Activated CD4-positive, alpha-beta T cell treated with anti-CD3 and anti-CD28 coated beads for 1 hour (primary cell): ENCODE measurements at places on chromosomes 1 and 21.

DNA sequence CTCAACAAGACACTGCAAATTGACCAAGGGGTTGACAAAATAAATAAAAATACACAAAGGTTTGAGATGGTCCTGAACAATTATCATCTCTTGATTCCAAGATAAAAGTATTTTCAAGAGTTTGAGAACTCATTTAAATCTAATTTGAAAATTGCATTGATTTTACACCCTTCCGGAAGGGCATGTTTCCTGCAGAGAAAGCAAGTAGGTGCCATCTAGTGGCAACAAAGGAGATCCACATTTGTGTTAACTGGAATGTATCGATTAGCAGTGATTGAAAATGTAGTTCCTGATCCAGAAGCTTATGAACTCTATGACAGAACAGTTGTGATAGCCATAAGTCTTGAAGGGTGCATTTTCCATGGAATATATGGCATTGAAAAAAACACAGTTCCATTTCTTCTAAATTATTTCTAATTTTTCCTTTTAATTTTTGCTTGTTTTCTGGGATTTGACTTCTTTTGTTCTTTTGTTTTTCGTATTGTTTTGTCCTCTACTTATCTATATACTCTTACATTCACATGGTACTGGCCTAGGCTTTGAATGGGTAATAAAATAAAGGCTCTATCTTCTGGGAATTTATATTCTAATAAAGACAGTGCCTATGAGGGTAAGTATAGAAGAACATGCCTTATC is 143.7 kb downstream of the DNM3 start:
- DNase-seq = no peak

DNA sequence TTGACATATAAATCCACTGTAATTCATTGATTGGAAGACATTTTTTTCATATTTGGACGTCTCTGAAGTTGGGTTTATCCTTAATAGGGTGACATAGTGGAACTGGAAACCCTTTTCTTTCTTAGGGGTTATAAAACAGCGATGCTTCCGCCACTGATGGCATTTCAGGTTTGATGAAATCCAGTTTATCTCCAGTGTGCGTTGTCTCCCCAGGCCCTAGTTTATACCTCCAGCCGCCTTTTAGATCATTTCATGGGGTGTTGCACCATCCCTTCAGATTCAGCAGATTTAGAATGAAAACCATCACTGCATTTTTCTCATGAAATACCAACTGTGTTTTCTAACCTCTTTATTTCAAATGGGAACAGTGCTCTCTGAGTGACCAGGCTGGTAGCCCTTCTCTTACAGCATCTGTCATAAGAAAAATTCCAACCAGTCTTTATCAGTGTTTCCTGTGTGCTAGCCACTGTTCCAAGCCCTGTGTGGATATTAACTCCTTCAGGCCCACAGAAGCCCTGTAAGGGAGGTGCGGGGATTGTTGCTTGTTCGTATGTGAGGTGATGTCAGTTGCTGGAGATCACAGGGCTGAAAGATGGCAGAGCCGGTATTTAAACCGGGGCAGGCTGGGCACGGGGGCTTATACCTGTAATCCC is 19.0 kb downstream of the H6PD start:
- DNase-seq = no peak

DNA sequence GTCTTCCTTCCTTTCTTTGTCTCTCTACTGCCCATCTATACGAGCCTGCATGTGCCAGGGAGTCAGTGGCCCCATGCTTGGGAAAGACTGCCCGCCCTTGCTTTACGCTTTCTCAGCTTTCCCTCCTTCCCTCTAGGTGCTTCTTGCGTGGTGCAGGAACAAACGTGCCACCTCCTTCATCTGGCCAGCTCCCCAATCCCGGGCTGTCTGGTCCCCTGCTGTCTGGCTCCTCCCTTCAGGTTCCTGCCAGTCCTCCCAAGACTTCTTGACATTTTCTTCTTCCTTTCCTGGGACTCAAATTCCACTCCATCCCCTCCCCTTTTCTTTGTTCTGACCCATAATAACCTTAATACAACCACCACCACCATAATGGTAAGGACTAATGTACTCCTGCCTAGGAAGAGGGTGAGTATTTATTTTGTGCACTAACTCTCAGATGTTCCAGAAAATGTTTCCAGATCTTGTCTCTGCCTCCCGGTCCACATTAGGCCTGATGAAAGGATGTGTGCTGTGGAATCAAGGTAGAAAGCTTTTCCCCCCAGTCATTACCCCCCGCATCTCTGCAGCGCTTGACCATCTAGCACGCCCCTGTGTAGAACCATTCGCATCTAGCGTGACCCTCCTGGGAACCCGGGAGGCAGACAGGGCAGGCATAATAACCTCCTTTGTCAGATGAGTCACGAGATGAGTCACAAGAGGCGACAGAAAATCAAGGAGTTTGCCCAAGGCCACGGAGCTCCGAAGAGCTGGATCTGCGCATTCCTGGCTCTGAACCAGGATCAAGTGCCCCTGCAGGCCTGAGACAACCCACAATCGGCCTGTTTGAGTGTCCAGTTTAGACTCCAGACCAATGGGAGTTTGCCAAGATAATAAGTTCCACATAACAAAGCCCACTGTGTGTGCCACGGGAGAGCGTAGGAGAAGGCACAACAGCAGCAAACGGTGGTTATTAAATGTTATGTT is 60.1 kb upstream of the NEK2 start:
- DNase-seq = no peak

DNA sequence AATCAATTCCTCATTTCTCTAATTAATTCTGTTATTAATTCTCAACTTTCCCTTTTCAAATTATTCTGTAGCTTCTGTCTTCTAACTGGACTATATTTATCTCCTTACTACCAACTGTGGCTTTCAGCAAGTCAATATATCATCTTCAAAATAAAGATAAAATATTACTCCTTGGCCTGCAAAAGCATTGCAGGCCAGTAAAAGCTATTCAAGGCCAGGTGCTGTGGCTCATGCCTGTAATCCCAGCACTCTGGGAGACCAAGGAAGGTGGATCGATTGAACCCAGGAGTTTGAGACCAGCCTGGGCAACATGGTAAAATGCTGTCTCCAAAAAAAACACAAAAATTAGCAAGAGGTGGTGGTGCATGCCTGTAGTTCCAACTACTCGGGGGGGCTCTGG is 27.9 kb downstream of the USP48 start:
- DNase-seq = no peak

DNA sequence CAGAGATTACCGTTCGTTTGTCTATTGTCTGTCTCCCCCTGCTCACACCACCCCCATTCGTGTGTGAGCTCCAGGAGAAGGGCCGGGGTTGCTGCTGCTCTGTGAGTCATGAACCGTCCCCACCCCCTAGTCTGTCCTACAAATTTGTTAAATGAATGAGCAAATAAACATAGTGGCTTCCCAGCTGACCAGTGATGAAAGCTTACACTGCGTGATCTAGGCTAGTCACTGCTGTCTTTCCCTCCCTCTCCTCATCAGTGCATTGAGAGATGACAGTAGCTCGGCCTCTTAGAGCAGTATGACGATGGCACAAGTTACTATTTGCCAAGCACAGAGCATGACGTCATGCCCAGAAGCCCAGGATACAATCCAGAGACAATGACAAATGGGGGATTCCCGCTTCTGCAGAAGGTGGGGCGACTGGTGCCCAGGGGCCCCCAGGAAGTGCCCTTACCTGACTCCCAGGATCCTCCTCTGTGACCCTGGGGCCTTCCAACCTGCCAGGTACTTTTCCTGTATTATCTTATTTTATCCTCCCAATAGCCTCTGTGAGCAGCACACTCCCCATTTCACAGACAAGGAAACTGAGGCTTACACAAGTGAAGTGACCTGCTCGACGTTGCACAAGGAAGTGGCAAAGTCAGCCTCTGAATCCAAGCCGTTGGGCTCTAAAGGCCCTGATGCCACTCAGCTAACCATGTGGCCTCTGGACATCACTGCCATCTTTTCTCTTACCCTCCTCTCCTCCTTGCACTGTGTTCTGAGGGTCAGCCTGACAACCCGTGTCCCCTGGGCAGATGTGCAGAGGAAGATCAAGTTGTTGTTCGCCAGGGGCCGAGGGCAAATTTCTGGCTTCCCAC is 8.6 kb upstream of the EPHA2 start:
- DNase-seq = no peak

GRCh38 chr1:43405876-43406234 is 16.2 kb downstream of the SZT2 start:
- no peak for DNase-seq

DNA sequence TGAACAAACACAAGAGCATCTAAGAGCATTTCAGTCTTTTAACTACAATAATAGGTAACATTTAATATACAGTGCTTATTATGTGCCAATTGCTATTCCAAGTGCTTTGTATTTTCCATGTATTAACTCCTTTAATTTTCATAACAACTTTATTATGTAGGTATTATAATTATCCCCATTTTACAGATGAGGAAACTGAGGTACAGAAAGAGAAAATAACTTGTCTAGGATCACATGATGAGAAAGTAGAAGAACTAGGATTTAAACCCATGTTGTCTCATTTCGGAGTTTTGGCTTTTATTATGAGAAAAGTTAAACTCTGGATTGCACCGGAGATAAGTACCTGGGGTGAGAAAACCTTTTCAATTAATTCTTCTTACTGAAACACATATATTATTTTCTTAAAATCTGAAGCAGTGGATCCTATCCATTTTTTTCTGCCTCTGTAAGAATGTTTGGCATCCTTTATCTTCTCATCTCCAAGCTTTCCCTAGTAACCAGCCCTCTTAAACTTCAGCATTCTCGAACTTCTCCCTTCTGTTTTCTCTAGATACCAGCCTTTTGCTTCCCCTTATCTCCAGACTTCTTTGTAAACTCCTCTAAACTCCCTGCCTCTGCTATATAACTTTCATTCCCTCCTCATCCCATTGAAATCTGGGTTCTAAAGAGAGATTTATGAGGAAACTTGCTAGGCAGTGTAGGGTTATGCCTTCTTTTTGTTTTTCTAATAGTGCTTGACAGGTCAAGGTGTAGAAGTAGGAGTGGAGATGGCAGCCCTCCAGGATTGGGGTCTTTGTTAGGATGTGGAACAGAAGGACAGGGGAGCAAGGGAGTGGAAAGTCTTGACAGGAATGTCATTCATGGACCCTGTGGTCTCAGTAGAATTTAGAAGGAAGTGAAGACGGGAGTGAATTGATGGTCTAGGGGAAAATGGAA is 28.3 kb downstream of the POU2F1 start:
- no peak for DNase-seq

DNA sequence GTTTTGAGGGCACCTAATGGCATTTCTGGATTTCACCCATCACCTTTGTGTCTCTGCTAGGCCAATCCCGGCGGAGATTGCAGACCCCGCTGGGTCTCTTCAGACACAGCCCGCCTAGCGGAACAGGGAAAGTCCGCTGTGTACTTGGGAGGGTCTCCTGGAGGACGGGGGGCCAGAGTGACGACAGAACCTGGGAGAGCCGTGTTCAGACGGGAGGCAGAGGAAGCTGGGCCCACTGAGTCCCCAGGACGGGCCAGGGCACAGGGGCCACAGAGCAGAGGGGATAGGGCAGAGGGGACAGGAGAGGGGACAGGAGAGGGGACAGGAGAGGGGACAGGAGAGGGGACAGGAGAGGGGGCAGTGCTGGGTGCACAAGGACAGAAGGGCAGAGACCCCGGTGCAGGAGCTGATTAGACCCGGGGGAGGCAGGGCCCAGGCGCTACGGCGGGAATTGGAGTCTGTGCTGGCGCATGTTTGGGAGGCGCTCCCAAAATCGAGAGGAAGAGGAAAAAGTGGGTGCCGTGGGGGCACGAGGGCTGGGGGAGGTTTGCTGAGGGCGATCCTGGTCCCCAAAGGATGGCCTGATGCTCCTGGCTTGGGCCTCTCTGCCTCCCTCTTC is 12.7 kb downstream of the TRPM2 start:
- no peak for DNase-seq

GRCh38 chr1:10694633-10695627 is 101.5 kb downstream of the CASZ1 start:
- DNase-seq = peak; percentile 67

GRCh38 chr1:62356257-62356835 is 37.1 kb upstream of the KANK4 start:
- DNase-seq = no peak

- no peak for DNase-seq
These were observed 19.4 kb downstream of the VPS13D start for GRCh38 chr1:12249181-12249580.

- DNase-seq = no peak
These were observed 144.0 kb downstream of the MAGI3 start for GRCh38 chr1:113534130-113534817.

DNA sequence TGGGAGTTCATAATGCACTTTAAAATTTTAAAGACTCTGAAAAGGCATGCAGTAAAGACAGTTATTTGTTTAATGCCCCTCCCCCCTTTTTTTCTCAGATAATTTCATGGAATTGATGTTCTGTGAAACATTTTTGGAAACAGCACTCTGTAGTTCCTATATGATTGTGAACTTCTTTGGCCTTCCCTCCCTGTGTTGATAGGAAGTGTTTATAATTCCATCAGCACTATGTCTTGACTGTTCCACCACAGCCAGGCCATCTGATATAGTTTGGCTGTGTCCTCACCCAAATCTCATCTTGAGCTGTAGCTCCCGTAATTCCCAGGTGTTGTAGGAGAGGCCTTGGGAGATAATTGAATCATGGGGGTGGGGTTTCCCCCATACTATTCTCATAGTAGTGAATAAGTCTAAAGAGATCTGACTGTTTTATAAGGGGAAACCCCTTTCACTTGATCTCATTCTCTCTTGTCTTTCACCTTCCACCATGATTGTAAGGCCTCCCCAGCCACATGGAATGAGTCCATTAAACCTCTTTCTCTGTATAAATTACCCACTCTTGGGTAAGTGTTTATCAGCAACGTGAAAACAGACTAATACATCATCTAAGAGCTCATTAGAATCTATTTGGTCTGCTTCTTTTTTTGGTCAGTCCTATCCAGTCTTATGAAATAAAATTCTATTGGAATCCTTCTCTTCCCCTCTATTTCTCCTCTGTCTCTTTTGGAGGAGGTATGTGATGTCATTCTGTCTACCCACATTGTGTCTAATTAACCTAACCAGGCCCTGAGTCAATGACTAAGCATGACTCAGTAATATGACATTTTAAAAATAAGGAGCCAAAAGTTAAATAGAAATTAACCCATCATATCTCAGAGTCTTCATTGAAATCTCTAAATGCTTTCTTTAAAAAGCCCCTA is 8.9 kb downstream of the CCDC185 start:
- DNase-seq = no peak

GRCh38 chr21:45580181-45580575 is 37.9 kb upstream of the SLC19A1 start:
- DNase-seq = no peak

- DNase-seq = no peak
These were observed 28.2 kb upstream of the LGALS8 start for GRCh38 chr1:236495467-236496112.

- no peak for DNase-seq
These were observed 32.0 kb downstream of the TMEM53 start for GRCh38 chr1:44642255-44642654.

GRCh38 chr1:45589861-45590260 is 6.0 kb downstream of the NASP start:
- no peak for DNase-seq

- DNase-seq = no peak
These were observed 21.4 kb upstream of the SMAP2 start for GRCh38 chr1:40352126-40352525.

DNA sequence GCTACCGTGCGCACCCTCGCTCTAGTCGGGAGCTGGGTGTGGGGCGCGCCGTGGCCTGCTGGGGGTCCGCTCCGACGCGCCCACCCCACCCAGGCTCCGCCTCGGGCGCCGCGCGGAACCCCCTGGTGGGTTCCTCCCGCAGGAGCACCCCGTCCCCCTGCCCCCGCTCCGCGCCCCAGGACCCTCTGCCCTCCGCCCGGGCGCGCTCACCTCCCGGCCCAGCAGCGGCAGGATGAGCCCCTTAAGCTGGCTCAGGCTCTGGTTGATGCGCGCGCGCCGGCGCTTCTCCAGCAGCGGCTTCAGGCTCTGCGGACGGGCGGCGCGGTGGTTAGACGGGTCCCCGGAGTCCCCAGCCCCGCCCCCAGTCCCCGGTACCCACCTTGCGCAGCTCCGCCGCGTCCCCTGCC is 319 bp downstream of the HES2 start:
- DNase-seq = no peak
